Nucleus accumbens (tissue), 56 donors: ENCODE measurements at places on chromosomes 16 and 17.

GRCh38 chr16:89446136-89446974 lies 44.0 kb downstream of the ANKRD11 start:
- no peak for DNase-seq

DNA sequence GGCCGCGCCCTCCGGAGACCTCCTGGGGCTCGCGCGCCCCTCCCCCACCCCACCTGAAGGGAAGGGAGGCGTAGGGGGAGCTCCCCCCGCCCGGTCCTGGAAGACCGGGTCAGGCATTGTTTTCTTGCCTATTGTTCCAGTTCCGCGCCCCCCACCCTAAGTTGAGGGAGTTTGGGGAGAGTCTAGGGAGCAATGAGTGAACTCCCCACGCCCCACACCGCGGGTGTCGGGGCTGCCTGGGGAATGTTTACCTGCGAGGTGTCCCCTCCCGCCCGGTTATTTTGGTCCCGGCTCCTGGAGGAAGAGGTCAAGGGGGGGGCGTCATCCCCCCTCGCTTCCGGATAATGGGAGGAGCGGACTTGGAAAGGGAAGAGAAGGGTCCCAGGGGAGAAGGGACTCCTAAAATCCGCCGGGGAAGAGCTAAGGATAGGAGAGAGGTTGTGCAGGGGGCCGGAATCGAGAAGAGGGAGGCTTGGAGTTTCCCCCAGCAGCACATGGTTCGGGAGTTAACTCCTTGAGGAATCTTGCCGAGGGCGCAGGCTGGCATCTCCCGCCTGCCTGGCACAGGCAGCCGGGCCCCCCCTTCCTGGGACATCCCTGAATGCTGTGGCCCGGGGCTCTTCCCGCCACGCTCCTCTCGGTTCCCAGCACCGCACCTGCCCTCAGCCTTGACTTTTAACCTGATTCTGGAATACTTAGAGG lies 881 bp downstream of the MLLT6 start:
- DNase-seq = no peak

GRCh38 chr17:27446569-27447301 lies 9.5 kb upstream of the KSR1 start:
- DNase-seq = no peak

DNA sequence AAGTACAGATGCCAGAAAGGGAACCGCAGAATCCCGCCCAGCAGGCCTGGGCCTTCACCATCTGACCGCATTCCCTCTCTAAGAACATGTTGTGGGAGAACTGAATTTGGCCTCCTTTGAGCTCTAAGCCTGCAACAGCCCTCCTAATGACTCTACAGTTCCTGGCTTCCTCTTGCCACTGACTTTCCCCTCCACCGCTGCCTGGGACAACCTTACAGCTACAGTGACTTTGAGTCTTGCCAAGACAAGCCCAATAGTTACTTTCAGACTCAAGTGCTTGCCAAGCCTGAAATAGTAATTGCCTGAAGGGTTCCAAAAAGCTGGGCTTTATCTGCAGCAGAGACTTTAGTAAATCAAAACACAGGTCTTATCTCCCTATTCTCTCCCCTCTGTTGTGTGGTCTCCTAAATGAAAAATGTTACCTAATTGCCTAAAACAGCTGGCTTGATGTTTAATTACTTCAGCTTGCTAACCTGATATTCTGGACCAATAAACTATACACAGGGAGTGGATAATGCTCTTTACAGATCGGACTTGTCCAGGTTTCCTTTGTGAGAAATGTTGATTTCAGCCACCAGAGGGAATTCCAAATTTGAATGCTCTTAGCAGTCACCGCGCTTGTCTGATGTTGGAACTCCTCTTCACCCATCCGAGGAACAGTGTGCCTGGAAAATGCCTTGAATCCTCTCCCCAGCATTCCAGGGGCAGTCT lies 85.1 kb upstream of the TBX2 start:
- DNase-seq = no peak

GRCh38 chr16:2467528-2468232 lies 3.4 kb upstream of the NTN3 start:
- DNase-seq = peak; percentile 58

GRCh38 chr17:2194889-2195335 lies 108.7 kb downstream of the SMG6 start:
- no peak for DNase-seq
